Vagina (tissue), 2 donors: ENCODE measurements at places on chromosomes 3 and 15. TPM values are rescaled to one million over a fixed set of nuclear protein-coding genes. Genes with fewer than 3 reads are reported as not detected.

- H3K27ac ChIP-seq = no peak overlapping the region
- no peak for DNase-seq
- no peaks in the 10 kb centered on the region for H3K27me3 ChIP-seq
- no peak overlapping the region for H3K4me3 ChIP-seq
Measured at GRCh38 chr15:57100136-57100539, 181.7 kb downstream of the TCF12 start.

GRCh38 chr3:87196879-87197278 lies 30.2 kb upstream of the CHMP2B start:
- no peaks in the 10 kb centered on the region for H3K4me1 ChIP-seq
- H3K27ac ChIP-seq = no peak overlapping the region
- H3K4me3 ChIP-seq = no peak overlapping the region
- H3K36me3 ChIP-seq = no peaks in the 10 kb centered on the region
- no peaks in the 10 kb centered on the region for H3K27me3 ChIP-seq

The TM6SF1 gene
- 3.9 TPM for total RNA-seq

- no peaks in the 10 kb centered on the region for H3K27me3 ChIP-seq
- H3K4me1 ChIP-seq = no peaks in the 10 kb centered on the region
- H3K36me3 ChIP-seq = no peaks in the 10 kb centered on the region
- H3K4me3 ChIP-seq = no peak overlapping the region
Measured at GRCh38 chr3:25817107-25817506, 27.2 kb downstream of the OXSM start.

The PLSCR5 gene
- total RNA-seq = not detected

DNA sequence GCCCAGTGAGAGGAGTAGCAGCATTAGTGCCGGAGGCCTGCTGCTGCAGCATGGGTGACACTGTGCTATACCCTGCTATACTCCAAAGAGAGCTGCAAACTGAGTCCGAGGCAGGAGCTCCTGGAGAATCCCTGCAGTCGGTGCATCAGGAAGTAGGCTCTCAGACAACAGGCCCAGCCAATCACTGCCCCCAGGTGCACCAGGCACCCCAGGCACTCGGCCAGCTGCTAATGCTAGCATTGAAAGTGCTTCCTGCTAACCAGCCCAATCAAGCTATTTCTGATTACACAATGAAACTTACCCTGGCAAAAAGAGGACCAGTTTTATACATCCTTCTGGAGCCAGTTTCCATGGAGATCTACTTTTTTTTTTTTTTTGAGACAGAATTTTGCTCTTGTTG lies 45.6 kb upstream of the IREB2 start:
- peaks cover 10% of the 10 kb centered on the region for H3K4me1 ChIP-seq
- no peak for DNase-seq
- H3K27ac ChIP-seq = no peak overlapping the region
- no peaks in the 10 kb centered on the region for H3K36me3 ChIP-seq
- no peak overlapping the region for H3K4me3 ChIP-seq
- no peaks in the 10 kb centered on the region for H3K27me3 ChIP-seq
